ENCODE measurements at places on chromosomes 16 and 17. TPM values are rescaled to one million over a fixed set of nuclear protein-coding genes. Genes with fewer than 3 reads are reported as not detected.

The POLR3K gene
- total RNA-seq = 2.7 TPM

The SLC16A13 gene
- total RNA-seq = 0.47 TPM

The EFCAB5 gene
- total RNA-seq = 1.1 TPM

The TMC7 gene
- total RNA-seq = 0.52 TPM

The MPP2 gene
- 3.6 TPM for total RNA-seq

The RNF222 gene
- total RNA-seq = not detected

Measured in bronchial smooth muscle cell (primary cell).